Uterus (tissue), 4 donors: ENCODE measurements at places on chromosomes 3 and 15.

- DNase-seq = no peak
Measured at GRCh38 chr3:162368417-162368816, 871.8 kb downstream of the OTOL1 start.

DNA sequence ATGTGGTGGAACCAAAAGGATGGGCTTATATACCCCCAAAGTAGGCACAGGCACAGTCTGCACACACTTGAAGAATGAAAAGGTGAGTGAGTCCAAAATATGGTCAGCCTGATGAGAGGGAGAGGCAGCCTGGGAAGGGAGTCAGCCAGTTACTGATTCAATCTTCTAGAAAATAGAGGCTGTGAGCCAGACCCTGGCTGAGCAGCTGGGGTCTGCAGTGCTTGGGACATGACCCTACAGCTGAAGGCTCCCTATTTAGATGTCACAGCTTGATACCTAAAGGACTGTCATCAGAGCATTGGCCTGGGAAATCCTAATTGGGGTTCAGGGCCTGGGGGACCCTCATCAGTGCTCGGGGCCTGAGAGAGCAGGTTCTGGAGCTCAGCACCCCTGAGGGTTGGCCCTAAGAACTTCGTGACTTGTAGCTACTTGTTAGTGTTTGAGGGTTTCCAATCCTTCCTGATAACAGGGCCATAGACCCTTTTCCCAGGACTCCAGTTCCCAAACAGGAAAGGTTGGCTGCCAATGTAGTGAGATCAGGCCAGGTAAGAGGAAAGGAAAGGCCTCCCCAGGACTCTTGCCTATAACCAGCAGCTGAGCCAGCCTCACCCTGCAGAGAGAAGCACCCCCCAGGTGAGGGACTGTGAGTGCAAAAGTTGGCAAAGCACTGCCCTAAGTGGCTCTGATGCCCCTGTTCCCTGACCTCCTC is 54.7 kb upstream of the SLCO2A1 start:
- no peak for DNase-seq

GRCh38 chr3:123935830-123936229 is 25.2 kb downstream of the CCDC14 start:
- no peak for DNase-seq

- DNase-seq = no peak
Measured at GRCh38 chr3:193451902-193452301, 73.3 kb upstream of the ATP13A5 start.
